ENCODE measurements at places on chromosomes 3 and 15.

GRCh38 chr3:46350262-46350565, 3.7 kb upstream of the CCR2 start:
- DNase-seq, result no peak

DNA sequence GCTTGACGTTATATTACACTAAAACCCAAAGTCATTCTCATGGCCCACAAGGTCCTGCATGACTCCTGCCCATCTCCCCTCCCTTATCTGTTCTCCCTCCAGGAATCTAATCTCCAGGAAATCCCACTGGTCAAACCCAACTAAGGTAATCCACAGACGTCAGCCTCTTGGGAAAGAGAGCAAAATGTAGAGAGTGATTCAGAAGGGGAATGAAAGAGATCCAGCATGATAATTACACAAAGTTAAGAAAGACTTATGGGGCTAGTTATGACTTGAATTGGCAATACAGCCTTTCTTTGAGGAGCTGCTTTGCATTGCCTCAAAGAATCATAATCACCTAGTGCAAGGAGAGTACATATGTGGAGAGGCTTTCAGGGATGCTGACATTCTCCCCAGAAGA, 137.8 kb upstream of the MYRIP start:
- no peak for DNase-seq

- peak; percentile 58 for DNase-seq
Observed at GRCh38 chr15:35657679-35658311, 111.8 kb upstream of the DPH6 start.

- no peak for DNase-seq
Observed at GRCh38 chr3:38545983-38546382, 49.8 kb downstream of the EXOG start.

DNA sequence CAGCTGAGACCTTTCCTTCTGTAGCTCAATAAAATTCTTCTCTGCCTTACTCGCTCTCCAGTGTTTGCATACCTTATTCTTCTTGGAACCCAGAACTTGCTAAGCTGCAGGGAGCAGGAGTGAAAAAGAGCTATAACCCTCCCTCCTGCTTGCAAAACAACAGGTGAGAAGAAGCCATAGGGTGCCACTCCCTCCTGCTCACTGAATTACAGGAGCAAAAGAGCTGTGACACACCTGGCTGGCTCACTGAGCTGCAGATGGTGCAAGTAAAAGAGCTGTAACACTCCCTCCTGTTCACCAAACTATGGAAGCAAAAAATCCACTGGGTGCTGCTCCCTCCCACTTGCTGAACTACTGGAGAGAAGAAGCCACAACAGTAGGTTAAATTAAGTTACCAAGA, 44.2 kb upstream of the C2CD4B start:
- DNase-seq, result no peak

DNA sequence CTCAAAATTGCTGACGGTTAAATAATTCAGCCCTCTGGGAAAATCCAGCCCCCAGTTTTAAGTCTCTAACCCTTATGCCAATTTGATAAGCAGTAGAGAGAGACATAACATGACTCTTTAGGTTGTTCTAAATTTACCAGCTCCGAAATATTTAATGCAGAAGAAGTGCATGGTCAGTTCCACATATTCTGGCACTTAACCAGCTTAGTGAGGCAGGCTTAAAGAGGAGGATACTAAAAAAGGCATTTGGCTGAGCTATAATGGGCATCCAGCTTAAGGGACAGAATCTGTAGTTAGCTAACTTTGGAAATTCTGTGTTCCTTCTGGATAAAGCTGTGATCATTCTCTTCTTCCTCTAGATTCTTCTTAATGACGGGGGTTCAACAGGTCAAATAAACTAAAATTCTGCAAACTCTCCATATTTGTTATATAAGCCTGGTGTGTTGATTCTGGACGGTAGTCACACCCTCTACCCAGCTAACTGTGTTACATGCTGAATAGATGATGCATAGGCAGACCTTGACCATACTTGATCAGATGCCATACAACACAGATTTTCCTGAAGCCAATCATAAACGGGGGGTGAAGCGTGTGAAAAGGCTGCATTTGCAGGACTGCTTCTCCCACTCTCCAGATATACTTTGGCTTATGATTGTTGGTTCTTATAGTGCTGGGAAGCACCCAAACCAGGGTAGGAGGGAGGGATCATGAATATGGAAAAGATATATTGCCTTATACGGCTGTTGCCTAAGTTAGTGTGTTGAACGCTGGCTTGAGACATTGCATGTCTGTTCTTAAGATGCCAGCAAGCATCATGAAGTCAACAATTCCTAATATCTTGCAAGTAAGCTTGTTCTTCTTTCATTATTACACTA, 118.4 kb downstream of the FGF12 start:
- DNase-seq, result no peak

GRCh38 chr3:57164217-57164656, 916 bp downstream of the IL17RD start:
- DNase-seq, result no peak

DNA sequence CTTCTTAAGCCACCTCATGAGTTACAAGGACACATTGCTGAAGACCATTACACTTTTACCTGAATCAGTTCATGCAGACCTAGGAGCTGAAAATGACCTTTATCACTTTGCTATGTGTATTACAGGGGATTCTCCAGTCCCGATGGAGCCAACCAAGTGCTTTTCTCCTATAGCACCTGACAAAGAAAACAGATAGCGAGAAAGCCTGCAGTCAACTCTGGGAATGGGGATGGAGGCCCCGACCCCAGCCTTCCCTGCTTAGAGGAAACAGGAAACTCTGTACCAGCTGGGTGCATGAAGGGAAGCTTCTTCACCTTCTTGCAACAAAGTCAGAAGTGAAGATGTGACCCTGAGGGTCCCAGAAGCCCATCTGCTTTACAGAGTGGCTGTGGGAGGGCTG, 168.3 kb upstream of the SEMA6D start:
- no peak for DNase-seq

DNA sequence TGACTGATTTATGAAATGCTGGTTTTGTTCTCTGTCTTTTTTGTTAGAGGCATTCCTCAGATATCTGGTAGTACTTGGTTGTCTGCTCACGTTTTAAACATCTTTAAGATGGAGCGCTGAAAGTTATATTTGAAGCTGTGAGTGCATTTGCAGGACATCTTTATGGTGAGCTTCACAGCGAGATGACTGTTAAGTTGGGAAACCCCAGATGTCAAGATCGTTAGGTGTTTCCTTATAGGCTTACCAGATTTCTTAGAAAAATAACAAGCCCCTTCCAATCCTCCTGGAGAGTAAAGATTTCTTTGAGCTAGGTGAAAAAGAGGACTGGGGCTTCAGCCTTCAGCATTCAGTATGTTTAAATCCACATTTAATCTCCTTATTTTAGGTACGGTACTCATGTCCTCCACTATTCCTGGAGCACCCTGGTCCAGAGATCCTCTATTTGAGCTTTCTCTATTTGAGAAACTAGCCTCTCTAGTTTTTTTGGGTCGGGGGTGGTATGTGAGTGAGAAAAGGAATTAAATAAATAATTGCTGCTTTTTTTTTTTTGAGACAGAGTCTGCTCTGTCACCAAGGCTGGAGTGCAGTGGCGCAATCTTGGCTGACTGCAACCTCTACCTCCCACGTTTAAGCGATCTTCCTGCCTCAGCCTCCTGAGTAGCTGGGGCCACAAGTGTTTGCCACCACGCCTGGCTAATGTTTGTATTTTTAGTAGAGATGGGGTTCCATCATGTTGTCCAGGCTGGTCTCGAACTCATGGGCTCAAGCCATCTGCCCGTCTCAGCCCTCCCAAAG, 72.3 kb downstream of the ZNF609 start:
- DNase-seq, result no peak

DNA sequence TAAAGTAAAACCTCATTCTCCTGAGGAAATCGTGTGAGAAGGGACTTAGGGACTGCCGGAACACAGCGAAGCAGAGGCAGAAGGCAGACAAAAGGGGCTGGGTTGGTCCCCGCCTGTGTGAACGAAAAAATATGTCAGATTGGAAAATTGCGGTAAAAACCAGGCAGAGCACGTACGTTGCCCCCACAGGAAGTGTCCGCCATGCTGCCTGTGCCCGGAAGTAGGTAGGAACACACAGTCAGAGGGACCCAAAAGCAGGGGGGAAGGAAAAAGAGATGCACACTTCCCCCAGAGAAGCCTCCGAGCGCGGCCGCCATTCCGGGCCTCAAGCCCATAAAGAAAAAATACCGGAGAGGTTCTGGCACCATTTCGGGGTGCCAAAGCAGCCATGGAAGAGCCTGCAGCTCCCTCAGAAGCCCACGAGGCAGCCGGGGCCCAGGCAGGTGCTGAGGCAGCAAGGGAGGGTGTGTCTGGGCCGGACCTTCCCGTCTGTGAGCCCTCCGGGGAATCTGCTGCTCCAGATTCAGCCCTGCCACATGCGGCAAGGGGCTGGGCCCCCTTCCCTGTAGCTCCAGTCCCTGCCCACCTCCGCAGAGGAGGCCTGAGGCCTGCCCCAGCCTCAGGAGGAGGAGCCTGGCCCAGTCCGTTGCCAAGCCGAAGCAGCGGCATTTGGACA, at the start of gene MKRN3:
Gene MKRN3 (plus strand): TSS at position 280 of the 676 bp plus-strand sequence. CDS start 109 bp downstream, at position 389.
- peak; percentile 47 for DNase-seq

DNA sequence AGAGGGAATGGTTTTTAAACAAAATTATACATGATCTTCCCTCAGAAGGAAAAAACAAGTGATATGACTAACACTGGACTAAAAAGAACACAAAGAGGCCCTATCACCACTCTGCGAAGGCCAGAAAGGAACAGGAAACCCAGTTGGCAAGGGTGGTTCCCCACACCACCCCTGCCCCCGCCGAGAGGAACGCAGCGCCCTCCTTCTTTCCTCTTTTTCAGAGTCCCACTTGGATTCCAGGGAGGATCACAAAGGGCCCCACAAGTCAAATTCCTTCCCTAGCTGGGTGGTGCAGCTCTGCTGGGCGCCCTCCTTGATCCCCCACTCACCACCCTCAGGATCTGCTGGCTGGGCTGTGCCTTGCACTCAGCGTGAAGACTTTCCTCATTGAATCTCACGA, 29.8 kb downstream of the PLA1A start:
- no peak for DNase-seq

GRCh38 chr15:66622591-66623022, 56.8 kb upstream of the LCTL start:
- peak; percentile 39 for DNase-seq
